ENCODE measurements at places on chromosomes 7 and 10.

GRCh38 chr10:2120746-2121145 lies 383.4 kb upstream of the ADARB2 start:
- no peak for DNase-seq

DNA sequence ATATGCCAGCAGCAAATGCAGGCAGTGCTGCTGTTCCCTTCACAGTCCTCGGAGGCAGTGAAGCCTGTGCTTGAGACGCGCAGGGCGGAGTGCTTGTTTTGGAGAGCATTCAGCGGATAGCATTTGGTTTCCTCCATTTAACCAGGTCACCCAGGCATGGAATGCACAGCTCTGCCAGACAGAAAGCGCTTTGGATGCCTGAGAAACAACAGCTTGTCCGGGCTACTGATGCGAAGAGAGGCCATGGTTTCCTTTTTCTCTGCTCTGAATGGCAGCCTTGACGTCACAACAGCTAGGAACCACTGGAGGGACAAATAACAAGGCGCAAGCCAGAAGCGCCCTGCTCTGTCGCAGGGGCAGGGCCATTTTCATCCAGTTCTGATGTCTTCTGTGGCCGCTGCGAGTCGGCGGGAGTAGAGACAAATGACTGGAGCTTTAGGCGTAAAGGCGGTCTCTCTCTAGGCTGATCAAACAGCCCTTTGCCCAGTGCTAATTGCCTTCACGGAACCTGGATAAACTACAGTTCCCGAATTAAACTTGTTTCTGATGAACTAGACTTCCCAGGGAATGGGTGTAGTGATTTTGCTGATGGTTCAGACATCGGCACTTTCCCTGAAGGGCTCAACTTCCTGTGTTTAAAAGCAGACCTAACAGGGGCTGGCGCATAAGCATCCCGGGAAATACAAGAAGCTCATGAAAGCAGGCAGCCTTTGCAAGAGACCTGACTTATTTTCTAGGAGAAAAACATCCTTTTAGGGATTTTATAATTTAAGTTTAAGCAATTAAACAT lies 187.6 kb upstream of the KLF14 start:
- DNase-seq: no peak

GRCh38 chr10:104546756-104547155 lies 94.3 kb upstream of the SORCS3 start:
- DNase-seq: no peak

GRCh38 chr7:101947899-101948298 lies 130.5 kb downstream of the CUX1 start:
- no peak for DNase-seq

- DNase-seq: no peak
Observed at GRCh38 chr10:70843333-70843732, 27.6 kb downstream of the SGPL1 start.

DNA sequence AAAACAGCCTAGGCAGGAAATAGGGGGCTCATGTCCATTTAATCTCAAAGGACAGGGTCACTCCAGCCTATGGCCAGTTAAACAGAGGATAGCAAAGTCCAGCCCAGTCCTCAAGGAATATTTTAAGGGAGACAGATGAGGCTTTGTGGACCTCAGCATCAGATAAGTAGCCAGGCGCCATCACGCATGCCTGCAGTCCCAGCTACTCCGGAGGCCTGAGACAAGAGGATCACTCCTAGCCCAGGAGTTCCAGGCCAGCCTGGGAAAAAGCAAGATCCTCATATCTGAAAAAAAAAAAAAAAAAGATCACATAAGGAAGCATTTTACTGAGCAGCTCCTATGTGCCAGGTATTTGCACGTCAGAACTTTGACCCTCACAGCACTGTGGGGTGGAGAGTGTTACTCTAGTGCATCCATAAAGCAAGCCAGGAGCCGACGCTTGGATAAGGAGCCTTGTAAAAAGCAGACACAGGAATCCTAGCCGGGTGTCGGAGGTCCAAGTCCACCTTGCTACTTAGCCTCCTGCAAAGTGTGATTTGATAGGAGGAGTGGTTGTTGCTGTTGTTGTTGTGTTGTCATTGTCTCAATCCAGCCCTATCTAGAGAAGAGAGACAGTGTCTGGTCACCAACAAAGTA lies 61.8 kb upstream of the DOCK1 start:
- no peak for DNase-seq

DNA sequence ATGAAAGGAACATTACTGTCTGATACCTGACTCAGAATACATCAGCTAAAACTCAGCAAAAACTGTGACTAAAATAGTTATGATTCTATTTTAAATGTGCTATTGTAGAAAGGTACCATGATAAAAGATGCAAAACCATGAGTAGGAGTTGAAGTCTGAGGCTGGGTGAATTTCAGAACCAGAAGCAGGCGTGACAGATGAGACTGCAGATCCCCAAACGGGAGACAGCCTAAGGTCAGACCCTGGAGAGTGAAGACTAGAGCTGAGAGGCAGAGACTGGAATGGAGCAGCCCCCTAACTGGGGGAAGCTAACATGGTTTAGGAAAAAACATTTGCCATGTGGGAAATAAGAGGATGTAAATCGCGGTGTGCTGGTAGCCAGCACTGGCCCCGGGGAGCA lies 275.8 kb downstream of the POM121L12 start:
- DNase-seq: no peak

GRCh38 chr7:1457059-1457948 lies 2.0 kb downstream of the MICALL2 start:
- no peak for DNase-seq

- no peak for DNase-seq
Observed at GRCh38 chr7:43353902-43354301, 229.0 kb upstream of the STK17A start.

- no peak for DNase-seq
Observed at GRCh38 chr7:93092757-93093370, 24.9 kb downstream of the SAMD9 start.

GRCh38 chr10:62268399-62269114 lies at the start of gene RTKN2:
RTKN2 (minus strand) TSS chr10:62268844; CDS start chr10:62268610, 234 bp downstream.
- peak; percentile 17 for DNase-seq

- DNase-seq: no peak
Observed at GRCh38 chr10:3281941-3282673, 109.5 kb upstream of the PITRM1 start.

- DNase-seq: no peak
Observed at GRCh38 chr7:151322906-151323305, 18.7 kb upstream of the NUB1 start.

GRCh38 chr7:128217030-128217805 lies 23.9 kb upstream of the LEP start:
- DNase-seq: no peak

GRCh38 chr10:133162178-133162909 lies 2.3 kb downstream of the KNDC1 start:
- no peak for DNase-seq

GRCh38 chr7:121557034-121557892 lies 161.2 kb upstream of the FAM3C start:
- DNase-seq: no peak

GRCh38 chr10:74987339-74988053 lies 124.0 kb upstream of the SAMD8 start:
- no peak for DNase-seq

DNA sequence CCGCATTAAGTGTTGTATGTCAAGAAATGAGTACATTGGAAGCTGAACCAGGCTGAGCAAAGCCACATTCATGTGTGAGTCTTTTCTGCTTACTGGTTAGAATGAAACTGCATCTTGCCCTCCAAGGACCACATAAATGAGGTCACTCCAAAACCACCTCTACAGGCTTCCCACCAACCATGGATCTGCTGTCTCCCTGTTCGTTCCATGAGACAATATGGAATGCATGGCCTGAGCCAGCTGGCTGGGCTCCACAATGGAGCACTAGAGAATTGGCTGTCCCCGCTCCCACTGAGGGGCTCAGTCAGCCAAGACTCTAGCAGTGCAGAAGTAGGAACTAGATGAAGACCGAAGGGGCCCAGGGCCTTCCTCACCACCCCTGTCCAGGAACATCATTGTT lies 120.8 kb downstream of the TNS3 start:
- no peak for DNase-seq

GRCh38 chr7:110417611-110418010 lies 673.3 kb upstream of the LRRN3 start:
- DNase-seq: no peak

- DNase-seq: no peak
Observed at GRCh38 chr10:102629661-102630614, 14.3 kb upstream of the TRIM8 start.

DNA sequence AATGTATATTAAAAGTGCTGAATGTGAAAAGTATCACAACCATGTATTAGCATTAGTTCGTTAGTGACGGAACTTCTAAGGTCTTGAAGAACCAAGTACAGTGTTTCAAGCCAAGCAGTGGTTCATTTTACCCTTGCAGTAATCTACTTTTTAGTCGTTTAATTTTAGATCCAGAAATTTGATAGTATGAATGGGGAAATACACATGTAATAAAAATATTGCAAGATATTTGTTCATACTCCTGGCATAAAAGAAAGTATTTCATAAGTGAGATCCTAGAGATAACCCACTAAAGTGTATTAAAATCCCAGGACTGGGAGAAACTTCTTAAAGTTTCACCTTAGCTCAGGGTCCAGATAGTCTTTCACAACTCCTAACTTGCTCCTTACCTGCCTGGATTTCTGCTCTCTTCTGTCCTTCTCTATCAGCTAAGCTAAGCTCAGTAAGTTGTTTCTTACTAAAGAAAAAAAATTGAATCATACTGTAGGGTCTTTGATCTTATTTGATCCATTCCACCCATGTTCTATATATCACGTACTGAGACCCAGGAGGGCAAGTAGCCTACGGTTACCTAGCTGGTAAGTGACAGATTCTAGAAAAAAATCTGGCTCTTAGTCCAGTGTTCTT lies 1.5 kb downstream of the BCAP29 start:
- no peak for DNase-seq

GRCh38 chr7:44284216-44284615 lies 41.2 kb downstream of the CAMK2B start:
- no peak for DNase-seq

GRCh38 chr10:74816824-74817498 lies 9.4 kb upstream of the KAT6B start:
- DNase-seq: no peak

DNA sequence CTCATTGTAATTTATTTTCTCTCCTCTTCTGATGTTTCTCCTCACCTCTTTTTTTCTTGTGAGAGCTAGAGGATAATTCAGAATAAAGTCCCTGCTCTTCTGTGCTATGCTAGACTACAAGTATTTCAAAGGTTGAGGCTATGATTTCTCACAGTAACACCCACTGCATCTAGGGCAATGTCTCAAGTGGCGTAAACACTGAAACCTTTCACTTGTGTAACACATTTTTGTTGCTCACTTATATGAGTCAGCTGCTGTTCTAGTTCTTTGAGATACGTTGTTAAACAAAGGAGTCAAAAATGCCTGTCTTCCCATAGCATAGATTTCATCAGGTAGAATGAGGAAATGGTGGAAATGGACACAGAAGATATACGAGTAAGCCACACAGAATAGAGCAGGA lies 305.1 kb upstream of the PITRM1 start:
- DNase-seq: no peak

- no peak for DNase-seq
Observed at GRCh38 chr10:119233123-119233820, 25.9 kb downstream of the GRK5 start.

- DNase-seq: no peak
Observed at GRCh38 chr10:125451319-125451718, 231.6 kb downstream of the TEX36 start.

DNA sequence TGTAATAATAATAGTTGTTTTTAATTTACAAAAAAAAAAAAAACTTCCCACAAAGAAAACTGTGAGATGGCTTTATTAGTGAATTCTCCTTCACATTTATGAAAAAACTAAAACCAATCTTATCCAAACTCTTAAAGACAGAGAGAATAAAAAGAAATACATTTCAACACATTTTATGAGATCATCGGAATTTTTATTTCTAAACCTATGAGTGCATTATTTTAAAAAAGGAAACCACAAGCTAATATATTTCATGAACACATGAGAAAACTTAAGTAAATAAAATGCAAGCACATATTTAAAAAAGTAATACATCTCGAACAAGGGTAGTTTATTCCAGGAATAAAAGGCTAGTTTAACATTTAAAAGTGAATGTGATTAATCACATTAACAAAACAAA lies 31.5 kb downstream of the C7orf25 start:
- no peak for DNase-seq

- DNase-seq: no peak
Observed at GRCh38 chr7:44308596-44309270, 16.7 kb downstream of the CAMK2B start.

GRCh38 chr10:132477398-132478340 lies 59.9 kb upstream of the INPP5A start:
- no peak for DNase-seq

DNA sequence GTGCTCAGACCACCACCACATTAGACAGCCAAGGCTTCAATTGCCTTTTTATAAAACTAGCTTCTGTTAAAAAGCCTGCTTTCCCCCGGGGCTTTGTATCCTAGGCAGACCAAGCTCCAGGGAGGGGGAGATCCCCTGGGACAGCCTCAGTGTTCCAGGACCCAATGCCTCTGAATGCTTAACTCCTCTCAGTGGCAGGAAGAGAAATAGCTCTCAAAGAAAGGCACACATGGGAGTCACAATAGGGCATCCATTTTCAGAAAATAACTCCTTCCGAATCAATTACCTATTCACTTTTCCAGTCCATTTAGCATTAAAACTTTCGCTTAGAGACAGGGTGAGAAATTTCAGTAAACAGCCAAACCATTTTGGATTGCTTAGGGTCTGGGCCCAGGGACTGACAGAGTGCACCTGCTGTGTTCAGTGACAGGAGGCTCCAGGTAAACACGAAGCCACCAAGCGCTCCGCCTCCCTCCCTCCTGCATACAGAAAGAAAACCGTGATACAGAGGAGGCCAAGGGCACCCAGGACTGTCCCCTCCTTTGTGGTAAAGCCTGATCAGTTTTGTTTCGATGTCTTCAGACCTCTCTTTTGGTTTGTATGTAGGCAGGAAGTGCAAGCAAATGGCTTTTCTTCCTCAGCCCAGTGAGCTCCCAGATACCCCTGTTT lies 599.7 kb downstream of the KCNMA1 start:
- no peak for DNase-seq

- no peak for DNase-seq
Observed at GRCh38 chr7:2640482-2640830, 8.7 kb downstream of the TTYH3 start.

- DNase-seq: no peak
Observed at GRCh38 chr10:13834581-13835286, 248.0 kb downstream of the PRPF18 start.

DNA sequence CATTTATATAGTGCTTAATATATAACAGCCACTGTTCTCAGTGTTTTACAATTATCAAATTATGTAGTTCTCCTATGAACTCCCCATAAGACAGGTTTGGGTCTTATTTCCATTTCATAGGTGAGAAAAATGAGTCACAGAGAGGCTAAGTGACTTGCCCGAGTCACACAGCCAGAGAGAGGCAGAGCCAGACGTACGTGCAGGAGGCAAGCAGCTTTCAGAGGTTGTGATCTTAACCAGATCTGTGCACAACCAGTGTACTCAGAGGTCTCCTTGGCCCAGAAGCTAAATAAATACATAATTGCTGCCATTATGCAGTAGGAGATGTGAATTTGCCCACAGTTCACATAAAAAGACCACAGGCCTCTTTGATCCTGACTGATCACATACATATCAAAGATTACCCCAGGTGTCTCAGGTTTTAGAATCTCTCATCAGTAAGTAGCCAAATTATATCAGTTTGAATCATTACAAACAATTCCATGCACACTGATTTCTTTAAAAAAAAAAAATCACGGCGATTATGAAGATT lies 304.7 kb upstream of the AOAH start:
- DNase-seq: no peak

- no peak for DNase-seq
Observed at GRCh38 chr10:118449521-118449920, 107.4 kb upstream of the FAM204A start.
